ENCODE measurements at places on chromosomes 1 and 21.

DNA sequence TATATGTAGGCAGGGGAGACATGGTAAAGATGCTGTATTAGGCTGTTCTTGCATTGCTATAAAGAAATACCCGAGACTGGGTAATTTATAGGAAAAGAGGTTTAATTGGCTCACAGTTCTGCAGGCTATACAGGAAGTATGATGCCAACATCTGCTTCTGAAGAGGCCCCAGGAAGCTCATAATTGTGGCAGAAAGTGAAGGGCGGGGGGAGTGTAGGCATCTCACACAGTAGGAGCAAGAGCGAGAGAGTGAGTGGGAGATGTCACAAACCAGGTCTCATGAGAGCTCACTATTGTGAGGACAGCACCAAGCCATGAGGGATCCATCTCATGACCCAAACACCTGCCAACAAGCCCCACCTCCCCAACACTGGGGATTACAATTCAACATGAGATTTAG, 21.1 kb downstream of the MAN1A2 start:
- no peaks in the 10 kb centered on the region for H3K27me3 ChIP-seq
- DNase-seq: no peak
- H3K4me3 ChIP-seq: no peak overlapping the region
- H3K27ac ChIP-seq: no peak overlapping the region
- H3K4me1 ChIP-seq: no peaks in the 10 kb centered on the region

- no peak for DNase-seq
- H3K27ac ChIP-seq: no peak overlapping the region
- no peak overlapping the region for H3K4me3 ChIP-seq
- H3K27me3 ChIP-seq: peaks cover 11% of the 10 kb centered on the region
- H3K4me1 ChIP-seq: no peaks in the 10 kb centered on the region
These were observed 28.6 kb downstream of the PTPRU start for GRCh38 chr1:29264773-29265389.

GRCh38 chr21:45078877-45079281, 4.5 kb downstream of the ADARB1 start:
- no peaks in the 10 kb centered on the region for H3K4me1 ChIP-seq
- no peak for DNase-seq
- H3K36me3 ChIP-seq: no peaks in the 10 kb centered on the region
- no peak overlapping the region for H3K27ac ChIP-seq
- H3K27me3 ChIP-seq: peaks cover 4% of the 10 kb centered on the region

DNA sequence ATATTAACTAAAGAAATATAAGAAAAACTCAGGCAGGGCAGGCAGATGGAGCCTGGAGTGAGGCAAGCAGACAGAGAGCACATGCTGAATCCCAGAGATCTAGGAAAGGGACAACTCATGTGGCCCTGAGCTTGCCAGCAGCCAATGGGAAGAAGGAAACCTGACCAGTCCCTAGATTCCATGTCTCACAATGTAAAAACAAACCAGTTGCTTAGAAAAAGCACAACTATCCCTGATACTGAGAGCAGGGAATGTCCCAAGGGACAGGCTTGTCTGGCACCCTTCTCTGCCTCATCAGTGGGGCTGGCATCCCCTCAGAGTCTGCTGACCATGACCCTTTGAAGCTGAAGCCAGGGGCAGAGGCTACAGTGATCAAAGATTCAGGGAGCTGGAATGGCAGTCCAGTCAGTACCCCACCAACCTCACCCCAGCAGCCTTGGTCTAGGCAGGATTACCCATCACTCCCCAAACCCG, 27.8 kb downstream of the HSPG2 start:
- H3K4me3 ChIP-seq: no peak overlapping the region
- DNase-seq: no peak
- peak overlapping the region; percentile 49 for H3K27ac ChIP-seq
- H3K36me3 ChIP-seq: no peaks in the 10 kb centered on the region

DNA sequence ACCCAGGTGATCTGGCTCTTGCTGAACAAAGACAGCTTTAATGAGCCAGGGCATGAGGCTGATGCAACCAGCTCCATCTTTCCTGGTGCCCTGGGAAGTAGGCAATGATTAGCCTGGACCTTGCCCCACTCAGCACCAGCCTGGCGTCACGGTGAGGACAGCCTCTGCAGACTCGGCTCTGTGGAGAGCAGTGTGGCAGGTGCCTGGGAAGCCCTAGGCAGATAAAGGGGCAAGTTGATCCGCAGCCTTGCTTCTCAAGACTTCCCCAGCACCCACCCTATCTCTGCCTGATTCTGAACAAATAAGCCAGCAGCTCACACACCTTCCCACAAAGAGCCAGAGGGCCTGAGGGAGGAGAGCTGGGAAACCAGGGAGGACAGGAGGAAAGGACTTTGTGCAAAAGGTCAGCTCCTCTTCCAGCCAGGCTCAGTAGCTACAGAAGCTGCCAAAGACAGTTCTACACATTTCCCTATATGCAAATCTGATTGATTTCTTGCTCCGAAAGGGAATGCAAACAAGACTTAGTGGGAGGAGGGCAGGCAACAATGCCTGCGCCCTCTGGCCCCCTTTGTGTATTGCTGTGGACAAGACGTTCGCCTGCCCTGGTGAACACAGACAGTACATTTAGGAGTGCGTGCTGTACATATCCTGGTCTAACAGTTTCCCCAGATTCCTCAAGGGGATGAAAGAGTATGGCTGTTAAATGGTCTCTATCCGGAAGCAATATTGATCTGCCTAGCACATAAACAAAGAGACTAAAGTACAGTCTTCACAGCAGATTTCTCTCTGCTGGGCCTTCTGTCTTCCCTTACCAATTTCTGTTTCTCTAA, 63.8 kb downstream of the BCAR3 start:
- H3K4me1 ChIP-seq: peaks cover 36% of the 10 kb centered on the region
- no peak for DNase-seq
- H3K36me3 ChIP-seq: no peaks in the 10 kb centered on the region
- no peaks in the 10 kb centered on the region for H3K27me3 ChIP-seq
- 0 out of 2 replicates have a peak overlapping the region, but pooled peaks have one; percentile 8 for H3K27ac ChIP-seq

- H3K27me3 ChIP-seq: no peaks in the 10 kb centered on the region
- no peak for DNase-seq
- H3K36me3 ChIP-seq: no peaks in the 10 kb centered on the region
- peaks cover 4% of the 10 kb centered on the region for H3K4me1 ChIP-seq
- H3K4me3 ChIP-seq: no peak within 1 kb of the TSS
These were observed at the start of gene HMGB4 for GRCh38 chr1:33863779-33864178. Gene HMGB4 (plus strand): TSS chr1:33864079. CDS start chr1:33864192, 113 bp downstream.

- DNase-seq: no peak
- H3K4me3 ChIP-seq: no peak overlapping the region
- no peaks in the 10 kb centered on the region for H3K27me3 ChIP-seq
- no peak overlapping the region for H3K27ac ChIP-seq
- H3K36me3 ChIP-seq: no peaks in the 10 kb centered on the region
- H3K4me1 ChIP-seq: no peaks in the 10 kb centered on the region
These were observed 19.1 kb downstream of the PROX1 start for GRCh38 chr1:214006845-214007244.

DNA sequence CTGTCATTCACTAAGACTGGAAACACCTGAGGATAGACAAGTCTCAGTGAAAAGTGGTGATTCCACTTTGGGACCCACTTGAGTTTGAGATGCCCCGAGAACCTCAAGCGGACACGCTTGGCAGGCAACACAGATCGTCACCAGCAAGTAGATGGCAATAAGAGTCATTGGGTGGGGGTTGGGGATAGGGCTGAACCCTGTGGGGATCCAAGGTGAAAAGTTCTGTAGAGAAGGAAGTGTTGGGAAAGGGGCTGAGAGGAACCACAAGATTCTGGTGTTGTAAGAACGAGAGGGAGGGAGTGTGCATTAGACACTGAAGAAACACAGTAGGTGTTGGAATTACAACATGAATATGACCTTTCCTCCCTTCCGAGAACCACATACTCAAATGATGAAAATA, 45.4 kb upstream of the TDRD10 start:
- no peak for DNase-seq
- H3K4me1 ChIP-seq: no peaks in the 10 kb centered on the region
- H3K27ac ChIP-seq: no peak overlapping the region
- H3K27me3 ChIP-seq: no peaks in the 10 kb centered on the region

DNA sequence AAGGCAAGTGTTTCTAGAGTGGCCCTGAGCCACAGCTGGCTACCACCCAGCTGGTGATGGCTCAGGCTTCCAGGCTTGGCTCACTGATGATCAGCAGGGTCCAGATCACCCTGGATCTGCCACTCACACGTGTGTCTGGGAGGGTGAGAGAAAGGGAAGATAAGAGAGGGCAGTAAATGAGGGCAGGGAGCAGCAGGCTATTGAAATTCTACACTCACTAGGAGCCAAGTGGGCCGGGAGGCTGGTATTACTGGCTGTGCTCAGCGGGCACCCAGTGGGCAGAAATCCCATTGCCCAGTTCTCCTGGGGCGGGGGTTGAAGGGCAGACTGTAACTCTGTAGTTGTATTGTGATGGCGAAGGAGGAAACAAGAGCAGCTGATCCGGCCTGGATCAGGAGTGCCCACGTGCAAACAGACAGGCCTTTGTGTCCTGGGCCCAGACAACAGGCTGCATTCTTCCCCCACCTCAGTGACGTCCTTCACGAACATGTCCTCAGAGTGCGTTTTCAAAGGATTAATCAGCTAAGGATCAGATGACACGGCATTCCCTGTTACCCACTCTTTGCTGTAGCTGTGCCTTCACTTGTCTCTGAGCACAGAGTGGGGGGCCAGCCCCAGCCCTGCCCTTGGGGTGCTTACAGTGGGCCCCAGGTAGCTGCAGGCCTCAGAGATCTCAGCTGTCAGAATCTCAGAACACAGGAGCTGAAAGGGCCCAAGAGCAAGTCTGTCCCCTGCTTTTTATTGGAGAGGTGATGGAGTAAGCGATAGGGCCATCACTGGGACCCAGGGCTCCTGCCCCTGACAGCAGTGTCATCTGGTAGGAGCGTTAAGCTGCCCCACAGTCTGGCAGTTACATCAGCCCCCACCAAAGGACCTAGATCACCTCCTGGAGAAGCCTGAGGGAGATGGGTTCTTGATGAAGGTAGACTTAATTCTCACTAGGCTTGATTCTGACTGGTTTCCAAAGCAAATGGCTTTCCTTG, 60.5 kb downstream of the ATP1A1 start:
- no peaks in the 10 kb centered on the region for H3K36me3 ChIP-seq
- no peaks in the 10 kb centered on the region for H3K4me1 ChIP-seq

- H3K27me3 ChIP-seq: no peaks in the 10 kb centered on the region
- H3K4me3 ChIP-seq: no peak overlapping the region
- H3K27ac ChIP-seq: no peak overlapping the region
- H3K36me3 ChIP-seq: no peaks in the 10 kb centered on the region
- peaks cover 11% of the 10 kb centered on the region for H3K4me1 ChIP-seq
- DNase-seq: no peak
These were observed 254.7 kb downstream of the NFIA start for GRCh38 chr1:61337037-61337436.

DNA sequence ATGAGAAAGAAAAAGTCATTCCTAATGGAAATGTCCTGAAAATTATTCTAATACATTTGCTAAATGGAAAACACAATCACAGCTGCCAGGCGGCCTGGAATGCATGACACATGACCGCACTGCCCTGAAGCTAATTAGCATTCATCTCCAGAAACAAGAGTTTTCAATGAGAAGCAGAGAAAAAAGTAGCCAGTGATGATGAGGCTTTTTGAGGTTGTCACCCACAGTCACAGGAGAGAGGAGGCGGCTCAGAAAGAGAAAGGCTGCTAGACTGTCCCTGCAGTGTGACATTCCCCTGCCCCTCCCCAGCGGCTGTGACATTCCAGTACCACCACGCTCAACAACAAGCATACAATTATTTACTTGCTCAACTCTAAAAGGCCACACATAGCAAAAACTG, 122.9 kb upstream of the KRTAP19-8 start:
- no peaks in the 10 kb centered on the region for H3K27me3 ChIP-seq
- DNase-seq: no peak
- H3K4me1 ChIP-seq: peaks cover 7% of the 10 kb centered on the region

DNA sequence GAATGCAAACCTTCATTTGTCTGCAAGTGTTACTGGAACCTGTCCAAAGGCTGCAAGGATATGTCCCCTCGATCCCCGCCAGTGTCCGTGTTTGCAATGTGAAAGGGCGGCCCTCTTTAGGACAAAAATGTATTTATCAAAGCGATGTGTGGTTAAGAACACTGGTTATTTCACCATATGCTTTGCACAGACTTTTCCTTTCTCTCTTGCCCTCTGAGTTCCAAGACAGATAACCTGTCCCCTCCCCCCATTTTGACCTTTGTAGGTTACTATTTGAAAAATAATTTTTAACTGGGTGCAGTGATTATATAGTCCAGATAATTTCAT, 1.8 kb downstream of the CHRM3 start:
- no peaks in the 10 kb centered on the region for H3K36me3 ChIP-seq
- peak overlapping the region; percentile 44 for H3K4me3 ChIP-seq
- no peaks in the 10 kb centered on the region for H3K4me1 ChIP-seq
- H3K27ac ChIP-seq: no peak overlapping the region

DNA sequence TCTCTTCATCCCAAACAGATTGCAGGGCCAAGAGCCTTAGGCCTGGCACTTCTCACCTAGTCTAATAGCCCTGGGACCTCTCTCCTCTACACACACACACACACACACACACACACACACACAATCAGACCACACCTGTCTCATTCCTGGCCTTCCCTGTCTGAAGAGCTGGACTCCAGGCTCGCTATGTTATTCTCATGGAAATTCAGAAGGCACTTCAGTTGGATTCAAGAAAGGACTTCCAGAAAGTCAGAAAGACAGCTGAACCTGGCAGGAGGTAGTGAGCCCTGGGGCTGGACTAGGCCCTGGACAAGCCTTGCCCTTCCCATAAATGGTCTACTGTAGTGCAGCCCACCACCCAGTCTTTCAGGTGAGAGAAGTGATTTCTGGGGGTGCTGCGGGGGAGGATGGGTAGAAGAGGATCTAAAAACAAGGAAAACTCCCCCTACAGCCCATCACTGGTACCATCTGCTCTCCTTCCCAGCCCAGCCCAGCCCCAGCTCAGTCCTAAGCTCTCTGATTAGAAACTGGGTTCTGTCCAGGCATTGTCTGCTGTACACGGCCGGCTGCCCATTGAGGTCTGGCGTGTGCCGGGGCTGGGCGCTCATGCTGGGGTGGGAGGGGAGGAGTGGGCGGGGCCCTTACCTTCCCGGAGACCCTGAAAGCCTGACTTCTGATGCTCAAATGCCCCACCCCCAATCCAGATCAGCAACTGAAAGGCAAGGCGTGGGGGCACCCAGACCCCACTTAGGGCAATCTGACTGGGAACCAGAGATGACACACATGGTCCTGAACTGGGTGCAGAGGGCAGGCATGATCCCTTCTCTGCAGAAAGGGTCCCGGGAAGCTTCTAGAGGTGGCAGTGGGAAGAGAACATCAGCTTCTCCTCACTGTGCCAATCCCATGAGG, 2.5 kb downstream of the KIF21B start:
- peaks cover 5% of the 10 kb centered on the region for H3K27me3 ChIP-seq
- H3K36me3 ChIP-seq: no peaks in the 10 kb centered on the region
- DNase-seq: peak; percentile 66
- H3K4me3 ChIP-seq: no peak overlapping the region
- peaks cover 43% of the 10 kb centered on the region for H3K4me1 ChIP-seq
- no peak overlapping the region for H3K27ac ChIP-seq

- no peak overlapping the region for H3K4me3 ChIP-seq
- H3K36me3 ChIP-seq: no peaks in the 10 kb centered on the region
- DNase-seq: no peak
- H3K4me1 ChIP-seq: no peaks in the 10 kb centered on the region
- no peak overlapping the region for H3K27ac ChIP-seq
- no peaks in the 10 kb centered on the region for H3K27me3 ChIP-seq
These were observed 1.1 kb upstream of the ARHGAP30 start for GRCh38 chr1:161070761-161071160.

Measured in H1 (cell line).